ENCODE measurements at places on chromosomes 2 and 18.

- DNase-seq, result no peak
These were observed 12.2 kb downstream of the PLEK start for GRCh38 chr2:68377137-68377780.

- no peak for DNase-seq
These were observed 63.9 kb downstream of the TRPM8 start for GRCh38 chr2:233980955-233981561.

DNA sequence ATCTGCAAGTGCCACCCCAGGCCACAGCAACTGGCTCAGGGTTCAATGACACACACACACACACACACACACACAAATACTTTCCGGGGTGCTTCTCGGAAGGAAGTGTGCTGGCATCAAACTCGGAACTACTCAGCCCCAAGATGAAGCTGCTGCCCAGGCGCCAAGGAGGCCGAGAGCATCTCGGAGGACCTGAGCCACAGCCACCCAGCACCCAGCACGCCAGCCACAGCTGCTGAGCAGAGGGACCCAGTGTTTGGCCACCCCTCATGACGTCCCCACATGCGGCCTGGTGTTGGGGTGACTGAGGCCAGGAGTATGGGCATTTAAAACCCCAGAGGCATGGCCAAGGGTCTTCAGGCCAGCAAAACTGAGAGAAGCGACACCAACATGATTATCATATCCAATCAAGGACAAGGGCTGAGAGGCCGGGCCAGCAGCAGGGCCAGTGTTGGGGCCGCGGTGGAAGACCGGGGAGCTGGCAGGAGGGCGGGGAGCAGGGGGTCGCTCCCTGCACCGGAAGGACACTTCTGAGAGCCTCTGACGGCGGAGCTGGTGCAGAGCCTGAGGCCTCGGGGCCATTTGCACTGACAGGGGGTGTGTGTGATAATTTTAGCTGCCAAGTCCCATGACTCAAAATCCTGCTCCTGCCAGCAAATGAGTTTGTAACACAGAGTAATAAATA lies 61.8 kb downstream of the BIN1 start:
- no peak for DNase-seq

DNA sequence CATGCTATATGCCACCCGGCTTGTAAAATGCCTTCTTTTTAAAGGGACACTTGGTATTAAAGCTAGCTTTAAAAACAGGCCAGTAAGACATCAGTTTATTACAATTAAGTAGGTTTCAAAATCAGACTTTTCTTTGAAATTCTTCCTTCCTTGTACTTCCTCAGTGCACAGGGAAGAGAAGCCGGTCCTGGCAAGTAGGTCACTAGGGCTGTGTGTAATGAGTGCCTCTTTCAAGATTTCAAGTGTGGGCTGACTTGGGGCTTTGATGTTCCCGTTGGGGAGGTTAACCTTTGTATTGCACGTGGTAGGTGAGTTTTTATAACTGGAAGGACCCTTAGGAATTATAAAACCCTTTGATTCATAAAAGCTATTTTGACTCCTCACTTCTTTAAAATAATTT lies 566.4 kb upstream of the ID2 start:
- DNase-seq, result no peak

- no peak for DNase-seq
These were observed 21.7 kb upstream of the KLHL29 start for GRCh38 chr2:23363268-23363667.

DNA sequence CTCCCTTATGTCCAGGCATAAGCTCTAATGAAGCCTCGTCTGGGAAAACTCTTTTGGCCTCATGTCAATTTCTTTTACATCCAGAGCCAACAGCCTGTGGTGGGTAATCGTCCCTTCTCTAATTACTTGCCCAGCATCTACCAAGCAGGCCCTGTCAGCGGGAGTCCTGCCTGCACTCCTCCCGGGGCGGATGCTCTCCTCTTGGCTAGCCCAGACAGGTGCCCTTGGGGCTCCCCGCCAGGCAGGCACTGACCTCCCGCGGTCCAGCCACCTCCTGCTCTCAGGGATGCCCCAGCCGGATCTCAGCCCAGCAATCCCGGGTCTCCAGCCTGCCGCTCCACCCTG lies 74.2 kb downstream of the NCAPH start:
- no peak for DNase-seq

DNA sequence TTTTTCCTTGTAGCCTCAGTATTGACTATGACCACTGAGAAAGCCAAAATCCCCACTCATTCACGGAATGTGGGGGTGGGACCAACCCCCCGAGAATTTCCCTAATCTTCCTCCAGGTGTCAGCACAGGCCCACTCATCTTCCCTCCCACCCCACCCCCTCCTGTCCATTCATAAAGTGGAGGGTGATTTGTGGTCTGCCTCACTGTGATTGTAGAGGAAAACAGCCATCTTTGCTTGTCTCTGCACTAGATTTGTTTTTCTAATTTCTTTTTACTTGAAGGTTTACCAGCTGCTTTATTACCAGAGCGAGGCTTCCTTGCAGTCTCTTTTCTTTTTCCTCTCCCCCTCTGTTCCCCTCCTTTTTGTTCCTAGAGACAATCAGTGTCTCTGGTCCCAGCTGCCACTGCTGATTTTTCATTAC lies 171.8 kb downstream of the ICOS start:
- DNase-seq, result no peak

GRCh38 chr2:17637131-17637906 lies 96.8 kb downstream of the VSNL1 start:
- DNase-seq, result no peak

Measured in activated naive CD4-positive, alpha-beta T cell (primary cell).